ENCODE measurements at places on chromosomes 1 and 21.

- no peak for DNase-seq
These were observed 130.0 kb upstream of the ZNF648 start for GRCh38 chr1:182191381-182192115.

GRCh38 chr1:151459331-151460046 lies at the start of gene POGZ:
POGZ (minus strand) TSS chr1:151459494; CDS start chr1:151442204, 17,290 bp downstream.
- peak; percentile 96 for DNase-seq

GRCh38 chr1:64826991-64827390 lies 82.1 kb downstream of the RAVER2 start:
- DNase-seq: peak; percentile 47

GRCh38 chr1:31377364-31377863 lies 4.5 kb upstream of the FABP3 start:
- peak; percentile 80 for DNase-seq

GRCh38 chr1:97164276-97164639 lies 442.7 kb downstream of the PTBP2 start:
- no peak for DNase-seq

DNA sequence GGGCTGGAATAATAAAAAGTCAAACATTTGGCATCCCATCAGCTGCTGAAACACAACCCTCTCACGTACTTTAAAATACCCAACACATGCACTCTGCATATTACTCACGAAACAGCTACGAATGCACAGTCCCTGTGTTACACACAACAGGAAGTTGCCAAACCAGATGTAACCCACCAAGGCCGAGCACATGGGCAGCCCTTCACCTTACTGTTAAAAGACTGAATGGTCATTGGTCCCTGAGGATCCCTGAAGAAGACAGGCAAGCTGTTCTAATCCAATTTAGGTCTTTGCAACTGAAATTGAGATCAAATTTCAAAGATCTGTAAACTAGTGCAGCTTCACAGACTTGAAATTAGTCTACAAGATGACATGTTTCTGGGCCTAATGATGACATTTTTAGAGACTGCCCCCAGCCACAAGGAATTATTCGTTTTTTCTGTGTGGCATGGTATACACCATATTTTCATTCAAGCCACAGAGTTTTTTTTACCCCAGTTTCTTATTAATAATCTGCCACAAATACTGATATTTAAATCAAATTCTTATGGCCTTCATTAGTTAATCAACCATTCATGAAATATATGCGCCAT lies 25.6 kb upstream of the IER5 start:
- no peak for DNase-seq

GRCh38 chr1:215544566-215544965 lies 22.5 kb upstream of the KCTD3 start:
- no peak for DNase-seq

- peak; percentile 34 for DNase-seq
These were observed 82.1 kb upstream of the LRRC7 start for GRCh38 chr1:69485616-69486015.

- no peak for DNase-seq
These were observed 4.7 kb downstream of the PKP1 start for GRCh38 chr1:201288007-201288406.

- no peak for DNase-seq
These were observed 116.9 kb downstream of the NOS1AP start for GRCh38 chr1:162186406-162186805.

DNA sequence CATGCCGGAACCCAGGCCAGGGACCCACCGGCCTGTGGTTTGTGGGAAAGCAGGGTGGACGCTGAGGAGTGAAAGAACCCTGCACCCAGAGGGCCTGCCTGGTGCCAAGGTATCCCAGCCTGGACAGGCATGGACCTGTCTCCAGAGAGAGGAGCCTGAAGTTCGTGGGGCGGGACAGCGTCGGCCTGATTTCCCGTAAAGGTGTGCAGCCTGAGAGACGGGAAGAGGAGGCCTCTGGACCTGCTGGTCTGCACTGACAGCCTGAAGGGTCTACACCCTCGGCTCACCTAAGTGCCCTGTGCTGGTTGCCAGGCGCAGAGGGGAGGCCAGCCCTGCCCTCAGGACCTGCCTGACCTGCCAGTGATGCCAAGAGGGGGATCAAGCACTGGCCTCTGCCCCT lies 18.5 kb downstream of the CSF1 start:
- no peak for DNase-seq

GRCh38 chr1:48617252-48617651 lies 145.2 kb upstream of the SPATA6 start:
- no peak for DNase-seq

DNA sequence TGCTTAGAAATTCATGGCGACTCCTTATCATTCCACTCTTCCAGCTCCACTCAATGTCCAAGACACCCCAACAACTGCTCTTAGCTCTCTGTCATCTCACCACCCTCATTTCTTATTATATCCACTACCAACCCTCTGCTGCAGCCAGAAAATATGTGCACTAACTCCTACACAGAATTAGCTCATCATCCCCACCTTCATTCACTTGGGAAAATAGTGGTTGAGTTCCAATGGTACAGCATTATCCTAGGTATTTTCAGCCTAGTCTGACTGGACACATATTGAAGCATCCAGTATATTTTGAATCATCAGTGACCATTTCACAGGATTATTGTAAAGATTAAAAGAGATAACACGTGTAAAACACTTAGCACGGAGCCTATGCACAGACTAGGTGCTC lies 16.7 kb upstream of the VSIG8 start:
- no peak for DNase-seq

- DNase-seq: no peak
These were observed 166.7 kb downstream of the GALNT2 start for GRCh38 chr1:230233786-230234185.

DNA sequence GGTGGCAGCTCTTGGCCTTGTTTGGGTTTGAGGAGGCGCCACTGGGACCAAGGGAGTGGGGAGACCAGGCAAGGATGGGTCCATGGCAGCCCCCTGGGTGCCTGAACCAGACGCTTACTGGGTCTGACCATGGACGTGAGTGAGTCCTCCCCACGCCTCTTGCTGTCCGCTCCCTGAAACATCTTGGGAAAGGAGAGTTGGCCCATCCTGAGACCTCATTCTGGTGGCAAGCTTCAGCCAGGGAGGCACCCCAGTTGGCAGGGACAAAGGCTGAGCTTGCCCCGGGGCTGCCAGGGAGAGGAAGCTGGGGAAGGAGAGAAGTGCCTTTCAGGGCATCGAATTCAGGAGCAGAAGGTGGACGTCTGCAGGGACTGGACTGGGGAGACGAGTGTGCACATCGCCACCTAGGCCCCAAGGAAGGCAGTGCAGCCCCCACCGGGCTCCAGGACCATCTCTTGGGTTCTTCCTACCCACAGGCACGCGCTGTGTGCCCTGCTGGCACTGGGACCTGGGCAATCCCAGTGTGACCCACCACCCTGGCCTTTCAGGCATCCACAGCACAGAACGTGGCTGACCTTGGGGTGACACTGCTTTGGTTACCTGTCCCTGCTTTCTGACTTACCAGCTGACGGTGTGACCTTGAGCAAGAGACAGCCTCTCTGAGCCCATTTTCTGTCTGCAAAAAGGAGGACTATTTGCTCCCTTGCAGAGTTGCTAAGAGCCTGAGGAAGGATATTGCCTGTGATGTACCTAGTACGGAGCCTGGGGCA lies 132.9 kb upstream of the WNT4 start:
- DNase-seq: peak; percentile 55

DNA sequence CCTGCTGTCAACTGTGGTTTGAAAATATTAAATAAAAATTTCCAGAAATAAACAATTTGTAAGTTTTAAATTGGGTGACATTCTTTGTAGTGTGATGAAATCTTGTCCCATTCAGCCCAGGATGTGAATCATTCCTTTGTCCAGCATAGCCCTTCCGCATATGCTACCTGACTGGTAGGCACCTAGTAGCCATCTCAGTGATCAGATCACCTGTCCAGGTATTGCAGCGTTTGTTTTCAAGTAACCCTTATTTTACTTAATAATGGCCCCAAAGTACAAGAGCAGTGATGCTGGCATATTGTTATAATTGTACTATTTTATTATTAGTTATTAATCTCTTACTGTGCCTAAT lies 351.6 kb upstream of the B3GALT2 start:
- peak; percentile 43 for DNase-seq

- DNase-seq: no peak
These were observed 9.2 kb upstream of the PLEKHG5 start for GRCh38 chr1:6500544-6501278.

GRCh38 chr1:64065571-64065970 lies 137.9 kb upstream of the UBE2U start:
- DNase-seq: peak; percentile 34
